ENCODE measurements at places on chromosomes 12 and 14.

DNA sequence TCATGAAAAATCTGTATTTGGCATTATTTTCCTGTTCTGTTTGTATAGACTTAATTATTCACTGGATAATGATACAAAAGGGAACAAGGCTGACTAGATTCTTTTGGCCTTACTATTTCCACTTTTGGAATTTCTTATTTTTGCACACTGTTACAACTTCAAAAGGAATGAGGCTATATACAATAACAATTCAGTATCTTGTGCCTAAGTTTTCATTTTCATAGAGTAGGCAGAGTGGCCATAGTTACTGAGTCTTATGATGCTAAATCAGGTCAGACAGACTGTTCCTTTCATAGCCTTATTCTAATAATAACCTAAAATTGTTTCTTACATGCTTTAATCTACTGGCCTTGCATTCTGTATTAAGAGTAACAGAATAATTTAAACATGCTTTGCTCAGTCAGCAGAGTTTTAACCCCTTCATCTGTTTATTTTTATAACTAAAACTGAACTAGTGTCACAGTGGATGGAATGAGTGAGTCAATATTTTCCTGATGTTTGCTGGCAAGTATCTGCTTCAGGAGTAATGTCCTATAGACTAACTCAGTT, 10.5 kb downstream of the TTC8 start:
- no peak for DNase-seq

GRCh38 chr12:118590406-118591150, 214.2 kb downstream of the SUDS3 start:
- no peak for DNase-seq

GRCh38 chr12:121787063-121788025, 6.1 kb downstream of the RHOF start:
- no peak for DNase-seq

GRCh38 chr14:34715127-34715863, 902 bp upstream of the CFL2 start:
- no peak for DNase-seq

DNA sequence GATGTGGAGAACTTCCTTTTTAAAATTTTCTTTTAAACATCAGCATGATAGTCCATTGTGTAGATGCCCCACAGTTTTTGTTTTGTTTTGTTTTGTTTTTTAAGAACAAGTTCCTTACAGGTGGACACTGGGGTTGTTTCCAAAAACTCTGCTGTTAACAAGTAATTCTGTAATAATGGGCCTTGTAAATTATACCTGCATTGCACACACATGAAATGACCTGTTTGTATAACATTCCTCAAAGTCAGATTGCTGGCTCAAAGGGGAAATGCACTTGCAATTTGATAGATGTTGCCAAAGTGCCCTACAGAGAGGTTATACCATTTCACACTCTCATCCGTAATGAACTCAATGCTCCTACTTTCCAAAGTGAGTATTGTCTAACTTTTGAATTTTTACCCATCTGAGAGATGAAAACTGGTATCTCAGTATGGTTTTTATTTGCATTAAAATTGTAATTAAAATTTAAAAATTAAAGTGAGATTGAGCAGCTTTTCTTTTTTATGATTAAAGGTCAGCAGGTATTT, 89.2 kb downstream of the SPPL3 start:
- no peak for DNase-seq

- no peak for DNase-seq
Observed at GRCh38 chr12:88579161-88579517, 1.1 kb downstream of the KITLG start.

GRCh38 chr12:32804301-32804700, 48.6 kb upstream of the YARS2 start:
- no peak for DNase-seq

DNA sequence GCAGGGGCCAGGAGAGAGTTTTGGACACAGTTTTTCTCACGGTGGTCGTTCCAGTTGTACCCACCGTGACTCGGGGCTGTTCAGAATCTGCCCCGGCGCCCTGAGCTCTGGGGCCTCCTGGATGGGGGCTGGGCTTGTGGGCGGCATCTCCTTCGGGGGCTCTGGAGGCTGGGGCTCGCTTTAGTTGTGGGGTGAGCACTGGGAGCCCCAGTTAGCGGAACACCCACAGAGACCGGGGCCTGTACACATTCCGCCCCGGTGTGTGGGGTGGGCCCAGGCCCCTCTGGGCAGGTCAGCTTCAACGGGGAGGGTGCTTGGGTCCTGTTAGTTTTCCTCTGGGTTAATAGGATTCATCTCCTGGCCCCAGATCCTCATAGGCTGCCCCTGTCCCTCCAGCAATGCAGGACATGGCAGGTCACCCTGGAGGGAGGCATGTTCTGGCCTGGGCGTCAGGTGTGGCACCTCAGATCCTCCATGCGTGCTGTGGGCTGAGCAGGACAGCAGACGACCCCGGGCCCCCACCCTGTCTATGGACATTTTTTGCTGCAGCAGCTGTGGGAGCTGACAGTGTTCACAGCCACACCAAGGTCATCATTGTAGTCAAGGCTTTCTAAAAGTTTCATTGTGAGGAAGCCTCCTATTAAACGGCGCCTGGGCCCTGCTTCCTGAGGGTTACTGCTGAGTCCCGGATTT, 393.2 kb downstream of the TMEM121 start:
- DNase-seq: no peak

DNA sequence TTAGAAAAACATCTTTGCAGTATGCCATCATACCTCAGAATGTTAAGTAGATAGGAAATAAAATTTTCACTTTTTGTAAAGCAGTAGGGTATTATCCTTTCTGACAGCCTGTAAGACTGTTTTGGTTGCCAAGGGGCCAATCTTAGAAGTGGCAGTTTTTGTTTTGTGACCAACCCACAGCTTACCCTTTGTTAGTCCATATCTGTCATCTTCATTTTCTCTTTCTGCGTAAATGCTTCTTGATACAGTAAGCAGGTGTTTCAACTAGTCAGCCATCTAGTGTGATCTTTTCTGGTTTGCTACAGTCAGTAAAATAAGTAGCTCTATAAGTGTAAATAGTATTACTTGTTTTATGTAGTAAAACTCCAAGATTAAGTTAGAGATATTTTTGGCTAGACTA, 8.8 kb downstream of the PPM1A start:
- no peak for DNase-seq

DNA sequence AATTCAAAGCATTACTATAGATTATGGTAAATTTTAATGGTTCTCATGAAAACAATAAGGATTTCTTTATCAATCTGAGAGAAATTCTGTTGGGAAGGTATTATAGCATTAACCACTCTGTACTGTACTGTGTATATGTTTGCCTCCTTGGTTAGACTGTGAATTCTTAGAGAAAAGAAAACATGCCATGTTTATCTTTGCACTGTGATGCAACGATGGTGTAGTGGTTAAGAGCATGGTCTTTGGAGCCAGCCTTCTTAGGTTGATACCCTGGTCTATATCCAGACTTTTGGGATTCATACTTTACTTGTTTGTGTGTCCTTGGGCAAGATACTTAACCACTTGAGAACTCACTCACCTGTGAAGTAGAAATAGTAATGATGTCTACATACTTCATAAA, 32.2 kb upstream of the NUBPL start:
- DNase-seq: no peak

DNA sequence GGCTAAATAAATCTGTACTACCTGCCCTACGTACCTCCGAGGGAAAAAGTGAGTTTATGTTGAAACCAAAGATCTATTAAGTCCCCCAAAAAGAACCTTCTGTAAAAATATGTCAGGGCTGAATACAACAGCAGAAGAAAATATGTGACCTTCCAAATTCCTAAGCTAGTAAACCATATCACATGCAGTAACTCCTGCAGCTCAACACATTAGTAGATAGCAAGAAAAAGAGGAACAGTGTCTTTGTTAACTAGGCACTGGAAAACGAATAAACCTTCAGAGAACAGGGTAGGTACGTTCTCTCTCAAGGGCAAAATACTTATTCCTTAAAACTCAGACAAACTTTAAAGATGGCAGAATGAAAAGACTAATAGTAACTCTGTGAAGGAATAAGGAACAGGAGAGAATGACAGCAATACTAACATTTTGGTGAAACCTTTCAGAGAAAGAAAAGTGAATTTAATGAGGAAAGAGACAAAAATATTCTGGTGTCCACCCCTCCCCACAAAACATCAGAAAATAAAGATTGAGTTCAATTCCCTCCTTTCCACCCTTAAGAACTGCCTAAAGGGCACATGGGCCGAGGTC, 18.0 kb downstream of the CBX5 start:
- DNase-seq: no peak

DNA sequence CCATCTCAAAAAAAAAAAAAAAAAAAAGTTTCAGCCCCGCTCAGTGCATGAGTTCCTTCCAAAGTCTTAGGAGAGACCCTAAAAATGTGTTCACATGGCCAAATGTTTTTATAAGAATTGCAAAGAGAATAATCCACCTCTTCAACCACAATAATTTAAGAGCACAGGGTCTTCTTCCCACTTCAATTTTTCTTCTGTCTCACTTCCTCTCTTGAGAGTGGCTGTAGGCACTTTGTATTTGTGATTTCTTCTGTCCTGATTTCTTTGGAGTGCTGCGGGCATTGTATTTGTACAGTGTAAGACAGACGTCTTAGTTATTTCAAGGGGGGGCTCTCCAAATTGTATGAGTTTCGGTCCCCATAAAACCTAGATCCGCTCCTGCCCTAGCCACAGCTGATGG, 58.3 kb downstream of the C12orf56 start:
- no peak for DNase-seq

GRCh38 chr14:96681829-96682228, 115.4 kb upstream of the VRK1 start:
- no peak for DNase-seq

- DNase-seq: no peak
Observed at GRCh38 chr12:115710104-115710564, 567.4 kb downstream of the MED13L start.

- DNase-seq: no peak
Observed at GRCh38 chr14:23167116-23167847, 16.2 kb downstream of the SLC7A8 start.

DNA sequence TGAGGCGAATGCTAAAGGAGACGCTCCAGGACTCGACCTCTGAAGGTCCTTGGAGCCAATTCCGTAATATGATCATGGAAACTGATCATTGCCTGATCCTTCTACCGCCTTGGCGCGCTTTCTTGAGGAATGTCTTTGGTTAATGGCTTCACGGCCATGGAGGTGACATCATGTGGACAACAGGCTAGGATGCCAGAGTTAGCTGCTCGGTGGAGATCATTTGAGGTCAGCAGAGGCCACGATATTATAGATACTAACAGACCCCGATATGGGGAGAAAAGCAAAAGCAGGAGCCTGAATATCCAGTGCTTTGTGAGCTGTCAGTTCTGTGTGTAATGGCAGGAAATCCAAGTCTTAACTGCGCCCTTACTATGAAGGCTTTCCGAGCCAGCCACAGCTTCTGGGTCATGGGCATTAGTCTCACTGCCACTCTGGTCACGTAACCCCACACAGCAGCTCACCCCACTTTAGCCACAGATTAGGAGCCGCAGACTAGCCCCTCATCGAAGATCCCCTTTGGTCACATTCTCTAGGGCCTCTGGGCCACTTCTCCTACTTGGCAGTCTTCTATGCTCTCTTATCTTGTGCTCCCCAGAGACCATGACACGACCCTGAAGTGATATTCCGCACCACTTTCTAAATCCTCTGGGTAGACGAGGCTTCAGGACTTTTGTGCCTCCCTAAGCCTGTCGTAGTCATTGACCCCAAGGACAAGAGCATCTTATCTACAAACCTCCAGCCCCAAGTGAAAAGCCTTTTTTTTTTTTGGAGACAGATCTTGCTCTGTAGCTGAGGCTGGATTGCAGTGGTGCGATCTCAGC, 724 bp upstream of the CS start:
- no peak for DNase-seq

- DNase-seq: peak; percentile 82
Observed at GRCh38 chr12:56079723-56080555, at the start of gene ERBB3. Gene ERBB3 (plus strand): TSS chr12:56080165. CDS start chr12:56080301, 136 bp downstream.

GRCh38 chr14:60589442-60589841, 59.8 kb downstream of the SIX1 start:
- no peak for DNase-seq

DNA sequence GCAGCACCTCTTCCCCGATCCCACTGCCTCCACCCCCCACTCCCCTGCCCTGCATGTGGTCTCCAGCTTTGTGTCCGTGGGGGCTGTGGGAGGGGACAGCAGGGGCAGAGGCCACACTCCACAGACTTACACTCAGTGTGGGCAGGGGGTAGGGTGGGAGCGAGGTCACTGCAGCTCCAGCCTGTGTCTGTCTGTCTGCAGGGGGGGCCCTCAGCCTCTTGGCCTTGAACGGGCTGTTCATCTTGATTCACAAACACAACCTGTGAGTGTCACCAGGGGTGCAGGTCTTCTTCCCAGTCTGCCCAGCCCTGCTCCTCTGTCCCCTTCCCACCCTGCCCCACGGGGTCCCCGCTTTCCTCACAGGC, 6.5 kb downstream of the NOC4L start:
- no peak for DNase-seq

- DNase-seq: no peak
Observed at GRCh38 chr12:3931776-3932175, 58.6 kb upstream of the PARP11 start.

GRCh38 chr12:79933532-79934264, 1.2 kb downstream of the PPP1R12A start:
- no peak for DNase-seq

- no peak for DNase-seq
Observed at GRCh38 chr12:120546050-120546386, 11.9 kb downstream of the RNF10 start.

- DNase-seq: no peak
Observed at GRCh38 chr14:82445810-82446570, 912.3 kb upstream of the SEL1L start.

DNA sequence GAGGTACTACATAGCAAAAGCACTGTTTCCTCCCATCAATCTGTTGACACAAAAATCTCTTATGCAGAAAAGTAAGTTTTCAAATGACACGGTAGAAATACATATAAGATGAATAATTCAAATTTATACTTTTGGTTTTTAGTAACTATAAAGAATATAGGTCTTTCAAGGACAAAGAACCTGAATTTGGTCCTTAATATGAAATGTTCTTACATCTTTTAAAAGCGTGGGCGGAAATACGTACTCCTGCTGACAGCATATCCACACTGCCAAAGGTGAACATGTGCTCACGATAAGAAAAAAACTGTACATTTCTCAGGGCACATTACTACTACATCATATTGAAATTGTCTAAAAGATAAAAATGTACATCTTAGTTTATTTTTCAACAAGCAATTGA, 127.6 kb downstream of the FOXN3 start:
- no peak for DNase-seq

GRCh38 chr12:38538319-38538718, 221.7 kb downstream of the ALG10B start:
- DNase-seq: no peak

DNA sequence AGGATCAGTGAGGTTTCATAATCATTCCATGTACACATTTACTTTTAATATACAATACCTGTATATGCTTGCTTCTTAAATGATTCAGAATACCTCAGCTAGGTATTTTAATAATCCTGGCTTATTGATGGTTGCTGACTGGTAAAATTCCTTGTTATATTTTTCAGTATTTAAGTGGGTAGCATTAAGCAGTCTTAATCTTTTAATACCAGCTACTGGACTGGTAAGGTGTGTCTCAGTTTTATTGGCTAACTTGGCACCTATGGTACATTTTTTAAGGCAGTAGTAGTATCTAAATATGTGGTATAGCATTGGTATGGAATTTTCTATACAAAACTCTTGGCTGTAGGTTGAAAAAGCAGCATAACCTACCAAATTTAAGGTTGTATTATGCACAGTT, 96.6 kb downstream of the RAD52 start:
- DNase-seq: no peak

- no peak for DNase-seq
Observed at GRCh38 chr12:122533856-122534255, 6.8 kb downstream of the KNTC1 start.
